Activated CD4-positive, alpha-beta T cell treated with anti-CD3 and anti-CD28 coated beads for 1 hour (primary cell): ENCODE measurements at places on chromosomes 3 and 15.

DNA sequence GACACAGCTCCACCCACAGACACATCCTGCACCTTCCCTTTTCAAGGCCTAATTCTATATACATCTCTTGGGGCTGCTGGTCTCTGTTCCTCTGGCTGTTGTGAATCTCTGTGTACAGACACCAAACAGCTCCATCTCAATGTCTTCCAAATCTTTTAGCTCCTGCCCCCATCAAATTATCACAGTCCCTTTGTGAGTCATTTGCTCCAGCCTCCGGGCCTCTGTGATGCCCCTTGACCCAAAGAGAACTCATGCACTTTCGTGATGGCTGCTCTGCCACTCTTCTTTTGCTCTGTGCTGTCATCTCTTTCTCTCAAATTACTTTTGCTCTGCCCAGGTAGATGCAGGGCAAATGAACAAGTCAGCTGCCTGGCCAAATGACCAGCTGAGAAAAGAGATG lies 369.0 kb upstream of the CDIN1 start:
- DNase-seq: no peak

GRCh38 chr15:89105147-89105546 lies 16.9 kb downstream of the ABHD2 start:
- no peak for DNase-seq

- DNase-seq: no peak
Observed at GRCh38 chr3:16011376-16011775, 163.1 kb upstream of the GALNT15 start.

GRCh38 chr15:52180851-52181450 lies 10.2 kb downstream of the GNB5 start:
- no peak for DNase-seq

DNA sequence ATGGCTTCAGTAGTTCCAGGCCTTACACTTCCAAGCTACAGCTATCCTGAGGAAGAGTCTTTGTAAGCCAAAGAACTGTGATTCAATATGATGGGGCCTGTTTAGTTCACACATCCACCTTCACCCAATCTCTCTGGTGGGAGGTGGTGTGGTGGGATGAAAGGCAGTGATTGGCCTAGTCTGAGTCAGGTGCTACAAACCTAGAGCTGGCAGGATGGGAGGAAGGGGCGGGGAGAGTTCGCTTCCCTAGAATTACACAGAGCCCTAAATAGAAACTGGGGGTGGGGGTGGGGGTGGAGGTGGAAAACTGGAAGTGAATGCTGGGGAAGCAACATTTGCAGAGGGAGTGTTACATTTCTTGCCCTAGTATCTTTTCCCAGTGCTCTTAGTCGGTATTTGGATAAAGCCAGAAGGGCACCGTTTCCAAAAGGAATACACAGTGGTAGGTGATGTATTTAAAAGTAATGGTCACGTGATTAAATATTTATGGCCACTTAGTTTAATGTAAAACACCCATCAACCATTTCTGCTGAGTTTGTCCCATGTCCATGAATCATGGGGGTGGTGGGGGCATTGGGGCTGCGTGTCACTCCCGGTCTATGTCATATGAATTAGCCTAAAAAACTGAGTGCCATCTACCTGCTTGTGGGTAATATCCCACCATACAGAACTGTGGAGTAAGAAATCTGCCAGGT lies 247.6 kb upstream of the PROK2 start:
- no peak for DNase-seq

GRCh38 chr3:60461267-60461666 lies 790.0 kb downstream of the FHIT start:
- no peak for DNase-seq

GRCh38 chr15:50134524-50135024 lies 15.5 kb upstream of the ATP8B4 start:
- no peak for DNase-seq

GRCh38 chr3:14565868-14566588 lies 25.9 kb upstream of the GRIP2 start:
- no peak for DNase-seq

- DNase-seq: no peak
Observed at GRCh38 chr3:184800349-184800930, 11.5 kb upstream of the VPS8 start.

GRCh38 chr3:16329036-16329825 lies 64.2 kb downstream of the OXNAD1 start:
- DNase-seq: no peak

GRCh38 chr3:120470870-120471269 lies 20.1 kb upstream of the FSTL1 start:
- DNase-seq: no peak

DNA sequence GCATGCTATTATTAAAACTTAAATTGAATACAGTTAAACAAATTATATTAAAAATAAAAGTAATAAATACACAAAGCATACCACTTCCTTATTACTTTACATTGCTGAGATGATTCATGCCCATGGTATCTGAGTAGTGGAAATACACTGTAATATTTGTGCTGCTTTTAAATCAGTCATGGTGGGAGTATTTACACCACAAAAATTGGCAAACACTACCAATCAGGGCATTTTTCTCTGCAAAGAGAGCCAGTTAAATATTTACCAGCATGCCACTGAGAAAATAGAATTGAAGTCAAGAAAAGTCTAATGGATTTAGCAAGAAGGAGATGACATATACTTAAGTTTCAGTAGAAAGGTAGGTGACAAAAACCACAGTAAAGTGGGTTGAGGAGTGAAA lies 19.6 kb downstream of the PPARG start:
- no peak for DNase-seq

DNA sequence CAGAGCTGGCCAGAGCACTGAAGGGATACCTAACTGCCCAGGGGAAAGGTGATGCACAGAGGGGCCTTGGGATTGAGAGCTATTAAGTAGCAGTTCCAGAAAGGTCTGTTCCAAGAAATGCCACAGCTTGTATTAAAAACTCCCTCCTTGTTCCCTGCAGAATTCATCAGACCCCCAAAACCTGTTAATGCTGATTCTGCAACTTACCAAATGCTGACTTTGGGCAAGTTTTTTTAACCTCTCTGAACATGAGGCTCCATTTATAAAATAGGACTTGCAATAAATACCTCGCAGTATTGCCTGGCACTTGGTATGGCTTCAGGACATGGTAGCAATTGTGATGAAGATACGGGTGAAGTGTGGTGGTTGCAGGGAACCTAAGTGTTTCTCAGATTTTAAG lies 30.1 kb upstream of the SYNPR start:
- DNase-seq: no peak

- DNase-seq: no peak
Observed at GRCh38 chr15:80710635-80711554, 15.8 kb downstream of the ABHD17C start.

DNA sequence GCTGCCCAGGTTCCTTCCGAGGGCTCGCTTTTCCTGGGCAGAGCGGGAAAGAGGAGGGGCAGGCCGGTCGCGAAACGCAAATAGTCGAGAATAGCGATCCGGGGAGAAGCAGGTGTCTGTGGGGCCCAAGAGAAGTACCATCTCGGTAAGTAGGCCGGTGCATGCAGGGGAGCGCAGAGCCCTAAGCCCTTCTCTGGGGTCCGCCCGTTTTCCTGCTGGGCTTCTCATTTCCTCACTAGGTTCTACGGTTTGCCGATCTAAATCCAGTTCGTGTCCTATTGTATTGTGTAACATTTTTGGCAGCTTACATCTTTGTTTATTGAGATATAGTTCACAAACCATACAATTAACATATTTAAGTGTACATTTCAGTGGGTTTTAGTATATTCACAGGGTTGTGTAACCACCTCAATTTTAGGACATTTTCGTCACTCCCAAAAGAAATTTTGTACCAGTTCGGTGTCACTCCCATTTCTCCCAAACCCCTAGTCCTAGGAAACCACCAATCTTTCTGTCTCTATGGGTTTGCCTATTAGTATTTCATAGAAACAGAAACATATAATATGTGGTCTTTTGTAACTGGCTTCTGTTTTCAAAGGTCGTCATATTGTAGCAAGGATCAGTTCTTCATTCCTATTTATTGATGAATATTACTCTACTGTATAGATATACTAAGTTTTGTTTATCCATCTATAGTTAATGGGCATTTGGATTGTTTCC lies 6.8 kb upstream of the TRIM69 start:
- no peak for DNase-seq

DNA sequence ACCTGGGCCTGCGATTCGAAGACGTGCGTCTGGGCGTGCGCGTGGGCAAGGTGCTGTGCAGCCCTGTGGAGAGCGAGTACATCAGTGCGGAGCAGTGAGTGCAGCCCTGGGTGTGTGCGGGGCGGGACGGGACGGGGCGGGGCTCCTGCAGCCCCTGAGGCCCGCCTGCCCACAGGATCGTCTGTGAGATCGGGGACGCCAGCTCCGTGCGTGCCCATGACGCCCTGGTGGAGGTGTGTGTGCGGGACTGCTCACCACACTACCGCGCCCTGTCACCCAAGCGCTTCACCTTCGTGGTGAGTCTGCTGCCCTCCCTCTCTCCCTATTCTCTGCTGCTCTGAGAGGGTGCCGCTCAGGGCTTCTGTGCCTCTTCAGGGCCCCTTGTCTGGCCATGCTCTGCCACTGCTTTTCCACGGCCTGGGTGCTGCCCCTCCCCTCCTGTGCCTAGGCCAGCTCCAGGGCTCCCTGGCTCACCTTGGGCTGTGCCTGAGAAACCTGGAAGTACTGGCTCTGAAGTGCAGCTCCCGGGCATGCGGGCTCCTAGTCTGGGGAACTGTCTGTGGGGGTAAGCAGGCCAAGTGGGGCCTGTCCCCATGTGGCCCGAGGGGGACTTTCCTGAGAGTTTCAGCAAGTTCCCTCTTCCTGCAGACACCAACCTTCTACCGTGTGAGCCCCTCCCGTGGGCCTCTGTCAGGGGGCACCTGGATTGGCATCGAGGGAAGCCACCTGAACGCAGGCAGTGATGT lies 31.8 kb downstream of the PLXNA1 start:
- no peak for DNase-seq

DNA sequence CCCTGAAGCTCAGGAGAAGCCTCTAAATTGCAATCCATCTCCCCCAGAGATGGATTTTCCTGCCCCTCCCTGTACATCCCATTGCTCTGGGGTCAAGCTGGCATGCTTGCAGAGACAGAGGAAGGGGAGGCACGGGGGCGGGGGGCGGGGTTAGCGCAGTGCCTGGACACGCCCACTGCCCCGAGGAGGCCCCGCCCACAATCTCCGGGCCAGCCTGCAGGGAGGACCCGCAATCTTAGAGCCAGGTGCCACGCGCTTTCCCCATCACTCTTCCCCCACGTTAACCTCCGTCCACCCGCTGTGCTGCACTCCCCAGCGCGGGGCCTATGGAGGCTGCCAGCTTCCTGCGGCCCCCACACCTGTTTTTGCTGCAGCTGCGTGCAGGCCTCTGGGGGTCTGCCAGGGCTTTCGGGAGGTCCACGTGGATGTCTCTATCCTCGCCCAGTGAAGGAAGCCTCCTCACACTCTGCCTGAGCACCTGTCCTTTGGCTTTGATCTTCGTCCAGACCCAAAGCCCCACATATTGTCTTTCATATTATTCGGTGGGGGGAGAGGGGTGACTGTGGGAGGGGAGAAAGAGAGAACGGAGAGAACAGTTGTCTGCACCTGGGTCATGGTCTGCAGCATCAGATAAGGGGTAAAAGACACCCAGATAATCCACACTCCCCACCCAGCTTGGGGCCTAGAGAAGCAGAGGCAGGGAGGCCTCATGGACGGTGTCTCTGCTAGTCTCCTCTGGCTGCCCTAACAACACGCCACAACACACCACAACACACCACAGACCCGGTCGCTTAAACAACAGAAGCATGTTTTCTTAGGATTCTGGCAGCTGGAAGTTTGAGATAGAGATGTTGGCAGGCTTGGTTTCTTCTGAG lies 118.0 kb upstream of the MEF2A start:
- peak; percentile 6 for DNase-seq

GRCh38 chr3:62281726-62282125 lies 91.6 kb downstream of the FEZF2 start:
- no peak for DNase-seq

GRCh38 chr3:196970547-196971093 lies 2.0 kb upstream of the PIGZ start:
- DNase-seq: no peak

GRCh38 chr15:57604507-57604906 lies 12.8 kb downstream of the MYZAP start:
- no peak for DNase-seq

- no peak for DNase-seq
Observed at GRCh38 chr3:20743553-20744321, 557.7 kb upstream of the SGO1 start.

DNA sequence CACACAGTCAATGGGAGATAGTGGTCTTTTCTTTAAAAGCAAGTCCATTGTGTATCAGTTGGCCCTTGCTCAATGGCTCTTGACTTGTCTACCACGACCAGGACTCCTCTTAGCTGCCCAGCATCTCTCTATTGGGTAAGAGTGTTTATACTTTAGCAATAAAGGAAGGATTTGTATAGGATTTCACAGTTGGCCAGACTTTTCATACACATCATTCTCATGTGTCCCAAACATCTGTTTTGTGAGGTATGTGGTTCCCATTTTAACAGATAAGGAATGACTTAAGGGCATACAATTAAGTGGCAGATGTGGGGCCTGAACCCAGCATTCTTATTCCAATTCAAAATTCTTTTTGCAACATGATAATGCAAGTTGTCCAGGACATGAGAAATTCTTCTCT lies 191.5 kb downstream of the CHST2 start:
- DNase-seq: no peak

GRCh38 chr3:110815008-110815583 lies 256.5 kb upstream of the NECTIN3 start:
- DNase-seq: no peak

GRCh38 chr3:67593761-67594234 lies 60.6 kb downstream of the SUCLG2 start:
- no peak for DNase-seq

DNA sequence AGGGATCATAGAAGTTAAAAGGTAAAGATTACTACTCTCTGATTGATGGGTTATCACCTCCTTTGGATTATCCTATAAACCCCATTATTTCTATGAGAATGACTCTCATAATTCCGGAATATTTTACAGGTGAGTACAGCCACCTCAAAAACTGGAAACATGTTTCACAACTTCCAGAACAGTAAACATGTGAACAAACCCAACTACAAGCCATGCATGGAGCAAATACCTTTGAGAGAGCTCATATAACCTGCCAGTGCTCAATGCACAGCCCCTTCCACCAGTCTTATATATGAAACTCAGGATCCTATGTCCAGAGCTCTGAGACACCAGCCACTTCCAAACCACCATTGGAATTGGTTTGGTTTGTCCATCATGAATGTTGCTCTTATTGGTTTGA lies 208.0 kb downstream of the MECOM start:
- no peak for DNase-seq

DNA sequence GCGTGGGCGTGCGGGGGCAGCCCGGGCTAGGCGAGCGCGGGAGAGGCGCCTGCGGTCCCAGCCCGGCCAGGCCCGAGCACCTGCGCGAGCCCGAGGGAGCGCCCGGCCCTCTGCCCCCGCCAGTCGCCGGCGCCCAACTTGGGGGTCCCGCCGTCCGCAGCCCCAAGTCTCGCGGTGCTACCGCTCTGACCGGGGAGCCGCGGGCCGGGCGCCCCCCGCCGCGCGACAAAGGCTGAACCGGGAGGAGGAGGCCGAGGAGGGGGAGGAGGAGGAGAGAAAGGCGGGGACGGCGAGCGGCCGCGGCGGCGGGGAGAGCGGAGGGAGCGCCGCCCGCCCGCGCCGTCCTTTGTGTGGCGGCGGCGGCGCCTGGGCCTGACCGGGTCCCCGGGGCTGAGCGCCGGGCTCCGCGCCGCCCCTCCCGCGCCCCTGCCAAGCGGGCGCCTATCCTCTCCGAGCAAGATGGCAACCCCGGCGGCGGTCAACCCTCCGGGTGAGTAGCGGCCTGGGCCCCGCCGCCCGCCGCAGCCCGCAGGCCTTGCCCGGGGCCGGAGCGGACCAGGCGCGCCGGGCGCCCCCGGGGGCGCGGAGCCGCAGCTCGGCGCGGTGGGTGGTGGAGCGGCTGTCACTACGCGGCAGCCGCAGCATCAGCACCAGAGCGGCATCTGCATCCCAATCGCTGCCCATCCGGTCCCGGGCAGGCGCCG lies at the start of gene ARNT2:
TSS of gene ARNT2 (plus strand) at position 326 of the 704 bp plus-strand sequence. CDS start at position 460, 134 bp downstream.
- DNase-seq: no peak
